Astrocyte (in vitro differentiated cells and primary cell): ENCODE measurements at places on chromosomes 2 and 18. TPM values are rescaled to one million over a fixed set of nuclear protein-coding genes. Genes with fewer than 3 reads are reported as not detected.

- no peak overlapping the region for H3K4me3 ChIP-seq
- H3K27ac ChIP-seq: no peak overlapping the region
- H3K36me3 ChIP-seq: no peaks in the 10 kb centered on the region
- peak; percentile 17 for DNase-seq
These were observed 41.0 kb downstream of the CDKL4 start for GRCh38 chr2:39202639-39203369.

DNA sequence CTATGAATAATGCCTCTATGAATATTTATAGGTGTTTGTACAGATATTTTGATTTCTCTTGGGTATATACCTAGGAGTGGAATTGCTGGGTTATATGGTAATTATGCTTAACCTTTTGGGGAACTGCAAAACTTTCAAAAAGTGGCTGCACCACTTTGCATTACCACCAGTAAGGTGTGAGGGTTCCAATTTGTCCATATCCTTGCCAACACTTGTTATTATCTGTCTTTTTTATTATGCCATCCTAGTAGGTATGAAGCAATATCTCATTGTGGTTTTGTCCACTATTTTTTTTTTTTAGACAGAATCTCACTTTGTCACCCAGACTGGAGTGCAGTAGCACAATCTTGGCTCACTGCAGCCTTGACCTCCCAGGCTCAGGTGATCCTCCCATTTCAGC, 112.2 kb upstream of the FBXO11 start:
- H3K4me1 ChIP-seq: no peaks in the 10 kb centered on the region
- no peaks in the 10 kb centered on the region for H3K36me3 ChIP-seq
- no peak overlapping the region for H3K27ac ChIP-seq
- H3K27me3 ChIP-seq: no peaks in the 10 kb centered on the region
- no peak for DNase-seq
- no peak overlapping the region for H3K4me3 ChIP-seq

The DPP10 gene
- 1.1 and 1.3 TPM in 2 replicates for total RNA-seq

- H3K4me1 ChIP-seq: peaks cover 5% of the 10 kb centered on the region
- DNase-seq: no peak
- H3K36me3 ChIP-seq: no peaks in the 10 kb centered on the region
- no peak overlapping the region for H3K27ac ChIP-seq
These were observed 231.6 kb upstream of the SMAD2 start for GRCh38 chr18:48161911-48162698.

- H3K27me3 ChIP-seq: no peaks in the 10 kb centered on the region
- H3K4me3 ChIP-seq: no peak overlapping the region
- no peak for DNase-seq
- H3K4me1 ChIP-seq: no peaks in the 10 kb centered on the region
These were observed 430.0 kb upstream of the FAM98A start for GRCh38 chr2:34029073-34029472.
